ENCODE measurements at places on chromosomes 1 and 21. TPM values are rescaled to one million over a fixed set of nuclear protein-coding genes. Genes with fewer than 3 reads are reported as not detected.

The EDARADD gene
- 1.8 TPM for total RNA-seq

The ARHGAP30 gene
- 60.3 TPM for total RNA-seq

The DTL gene
- total RNA-seq: 0.52 TPM

The KIF21B gene
- 41.1 TPM for total RNA-seq

The EPHB2 gene
- 1.0 TPM for total RNA-seq

The NID1 gene
- total RNA-seq: 6.1 TPM

The G0S2 gene
- total RNA-seq: 1,987 TPM

The LCE1A gene
- not detected for total RNA-seq

The WNT3A gene
- total RNA-seq: not detected

The GNAT2 gene
- total RNA-seq: not detected

The LRRC47 gene
- 20.9 TPM for total RNA-seq

The TTLL7 gene
- 0.84 TPM for total RNA-seq

The PLPP3 gene
- 1.4 TPM for total RNA-seq

The CD34 gene
- 0.42 TPM for total RNA-seq

The SPATA45 gene
- total RNA-seq: not detected

All from mononuclear cell (primary cell).